ENCODE measurements at places on chromosomes 3 and 15.

GRCh38 chr15:22955544-22956119 lies 24.5 kb downstream of the CYFIP1 start:
- no peak for DNase-seq

- DNase-seq: no peak
Measured at GRCh38 chr15:74964794-74965193, 8.2 kb upstream of the RPP25 start.

- no peak for DNase-seq
Measured at GRCh38 chr3:57227930-57228751, 612 bp downstream of the APPL1 start.

DNA sequence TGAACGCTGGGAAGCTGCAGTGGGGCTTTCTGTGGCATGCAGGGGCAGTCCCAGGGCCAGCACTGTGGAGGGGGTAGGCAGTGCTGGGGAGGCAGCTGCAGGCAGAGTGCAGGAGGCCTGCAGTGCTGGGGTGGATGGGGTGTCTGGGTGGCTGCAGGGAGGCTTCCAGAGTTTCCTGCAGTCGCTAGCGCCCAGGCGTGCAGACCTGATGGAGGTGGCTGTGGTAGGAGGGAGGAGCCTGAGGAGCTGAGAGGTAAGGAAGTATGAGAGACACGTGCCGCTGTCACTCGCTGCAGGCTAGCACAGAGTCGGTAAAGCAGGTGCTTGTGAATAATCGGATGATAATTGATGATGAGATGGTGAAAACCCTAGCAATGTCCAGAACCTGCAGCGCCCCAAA lies 16.3 kb downstream of the SYNM start:
- DNase-seq: no peak

DNA sequence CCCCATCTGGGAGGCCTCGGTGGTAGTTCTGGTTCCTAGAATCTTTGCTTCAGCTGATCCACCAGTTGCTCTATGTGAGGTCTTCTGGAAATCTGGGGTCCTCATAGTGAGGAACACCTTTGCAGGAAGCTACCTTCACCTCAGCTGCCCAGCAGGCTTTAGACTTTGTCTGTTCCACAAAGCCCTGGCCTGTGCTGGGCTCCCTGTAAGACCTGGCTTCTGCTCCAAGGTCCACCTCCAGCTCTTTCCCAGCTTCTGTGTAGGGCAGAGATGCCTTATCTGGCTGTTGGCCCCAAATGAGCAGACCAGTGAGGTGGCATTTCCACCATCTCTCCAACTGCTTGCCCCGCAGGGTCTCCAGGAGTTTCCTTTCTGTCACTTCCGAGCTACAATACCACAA lies 8.2 kb upstream of the HOMER2 start:
- DNase-seq: no peak

DNA sequence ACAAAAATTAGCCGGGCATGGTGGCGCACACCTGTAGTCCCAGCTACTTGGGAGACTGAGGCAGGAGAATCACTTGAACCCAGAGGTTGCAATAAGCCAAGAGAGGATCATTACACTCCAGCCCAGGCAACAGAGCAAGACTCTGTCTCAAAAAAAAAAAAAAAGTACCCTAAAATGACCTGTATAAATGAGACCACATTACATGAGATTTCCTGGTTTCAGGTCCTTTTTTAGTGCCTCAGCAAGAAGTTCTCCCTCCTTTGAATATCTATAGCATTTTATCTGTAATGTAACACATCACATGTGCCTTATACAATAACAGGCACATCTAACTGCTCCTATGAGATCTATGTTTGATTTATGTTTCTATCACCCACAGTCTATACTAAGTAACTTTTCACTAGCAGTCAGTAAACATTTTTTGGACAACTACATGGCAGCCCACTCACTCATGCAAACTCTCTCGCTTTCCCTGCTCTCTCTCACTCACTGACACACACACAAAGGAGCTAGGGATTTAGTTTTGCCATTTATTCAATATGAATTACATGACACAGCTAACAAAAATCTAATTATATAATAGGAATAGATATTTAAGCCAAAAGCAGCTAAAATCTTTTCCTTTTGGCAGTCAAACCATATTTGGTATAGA lies 34.1 kb downstream of the ADAM10 start:
- DNase-seq: no peak
